ENCODE measurements at places on chromosomes 1 and 21.

- DNase-seq: no peak
Observed at GRCh38 chr1:64082459-64082858, 121.0 kb upstream of the UBE2U start.

DNA sequence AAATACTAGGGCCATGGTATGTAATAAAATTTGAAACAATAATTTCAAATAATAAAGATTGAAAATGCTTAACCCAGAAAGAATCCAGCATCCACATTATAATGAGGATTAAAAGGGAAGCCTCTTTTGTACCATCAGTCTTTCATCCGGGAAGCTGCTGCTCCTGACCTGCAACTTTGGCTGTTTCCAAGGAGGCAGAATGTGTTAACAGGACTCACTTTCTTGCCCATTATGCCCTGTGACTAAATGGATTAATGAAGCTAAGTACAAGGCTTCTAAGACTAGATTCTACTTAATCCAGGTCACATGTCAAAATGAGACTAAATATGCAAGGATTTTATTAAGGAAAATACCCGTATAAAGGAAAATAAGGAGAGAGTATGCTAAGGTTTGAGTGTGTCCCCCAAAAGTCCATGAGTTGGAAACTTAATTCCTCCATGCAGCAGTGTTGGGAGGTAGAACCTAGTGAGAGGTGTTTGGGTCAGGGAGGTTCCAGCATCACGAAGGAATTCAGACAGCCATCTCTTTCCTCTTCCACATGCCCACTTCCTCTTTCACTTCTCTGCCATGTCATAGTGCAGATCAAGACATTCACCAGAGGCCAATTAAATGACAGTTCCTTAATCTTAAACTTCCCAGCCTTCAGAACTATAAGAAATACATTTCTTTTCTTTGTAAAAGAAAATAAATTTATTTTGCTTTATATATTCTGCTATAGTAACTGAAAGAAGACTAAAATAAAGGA lies 27.7 kb downstream of the FMO2 start:
- DNase-seq: no peak

- DNase-seq: no peak
Observed at GRCh38 chr1:156106624-156107488, 7.7 kb upstream of the LMNA start.

GRCh38 chr1:36573445-36573844 lies 90.7 kb upstream of the CSF3R start:
- no peak for DNase-seq

DNA sequence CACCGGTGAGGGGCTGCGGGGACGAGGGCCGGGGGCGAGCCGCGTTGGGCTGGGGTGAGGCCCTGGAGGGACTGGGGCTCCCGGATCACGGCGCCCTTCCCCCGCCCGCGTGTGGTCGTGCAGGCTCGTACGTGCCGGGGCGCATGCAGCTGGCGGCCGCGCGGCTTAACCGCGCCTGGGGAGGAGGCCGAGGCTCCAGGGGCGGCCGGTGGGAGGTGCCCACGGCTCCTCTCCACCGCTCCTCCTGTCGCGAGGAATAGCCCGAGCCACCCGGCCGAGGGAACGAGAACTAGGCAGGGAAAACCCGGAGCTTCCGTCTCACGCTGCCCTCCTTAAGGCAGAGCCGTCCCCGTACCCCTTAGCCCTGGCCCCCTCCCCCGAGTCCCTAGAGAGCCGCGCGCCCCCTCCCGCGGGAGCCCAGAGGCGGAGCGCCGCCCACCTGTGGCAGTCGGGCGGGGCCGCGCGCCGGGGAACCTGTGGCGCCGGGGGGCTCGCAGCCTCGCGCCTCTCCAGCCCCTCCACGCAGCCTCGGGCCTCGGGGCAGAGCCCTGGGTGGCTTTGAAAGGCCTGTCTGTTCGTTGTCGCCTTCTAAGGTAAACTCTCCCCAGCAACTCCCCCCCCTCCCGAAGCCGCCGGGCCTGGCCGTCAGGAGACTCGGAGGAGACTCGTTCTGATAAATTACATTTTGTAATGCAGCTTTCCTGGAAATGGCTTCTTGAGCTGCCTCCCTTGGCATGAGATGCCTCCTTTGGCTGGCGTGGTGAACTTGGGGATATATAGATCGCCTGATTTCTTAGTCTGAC lies 746 bp downstream of the AK4 start:
- peak; percentile 7 for DNase-seq

DNA sequence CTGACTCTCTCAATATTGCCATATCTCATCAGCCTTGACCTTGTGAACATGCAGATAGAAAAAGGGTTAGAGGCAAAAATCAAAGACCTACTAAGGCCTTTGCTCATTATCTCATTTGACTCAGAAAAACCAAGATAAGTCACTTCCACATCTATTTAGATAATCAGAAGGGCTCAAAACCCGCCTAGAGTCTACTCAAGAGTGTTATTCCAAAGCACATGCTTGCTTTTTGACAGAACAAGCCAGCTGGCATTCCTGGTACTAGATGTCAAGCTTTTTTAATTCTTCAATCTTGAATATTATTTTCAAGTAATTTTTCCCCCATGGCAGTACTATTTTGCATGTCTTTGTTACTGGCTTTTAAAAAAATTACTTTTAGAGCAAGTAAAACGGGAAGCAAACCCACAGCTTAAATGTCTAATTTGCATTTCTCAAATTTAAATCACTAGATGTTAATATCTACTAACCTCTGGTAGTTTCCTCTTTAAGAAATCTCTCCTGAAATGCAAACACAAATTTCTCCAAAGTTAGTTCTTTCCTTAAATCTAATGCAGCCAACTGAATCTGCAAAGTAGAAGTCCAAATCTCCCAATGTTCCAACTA lies 51.5 kb downstream of the APP start:
- no peak for DNase-seq

DNA sequence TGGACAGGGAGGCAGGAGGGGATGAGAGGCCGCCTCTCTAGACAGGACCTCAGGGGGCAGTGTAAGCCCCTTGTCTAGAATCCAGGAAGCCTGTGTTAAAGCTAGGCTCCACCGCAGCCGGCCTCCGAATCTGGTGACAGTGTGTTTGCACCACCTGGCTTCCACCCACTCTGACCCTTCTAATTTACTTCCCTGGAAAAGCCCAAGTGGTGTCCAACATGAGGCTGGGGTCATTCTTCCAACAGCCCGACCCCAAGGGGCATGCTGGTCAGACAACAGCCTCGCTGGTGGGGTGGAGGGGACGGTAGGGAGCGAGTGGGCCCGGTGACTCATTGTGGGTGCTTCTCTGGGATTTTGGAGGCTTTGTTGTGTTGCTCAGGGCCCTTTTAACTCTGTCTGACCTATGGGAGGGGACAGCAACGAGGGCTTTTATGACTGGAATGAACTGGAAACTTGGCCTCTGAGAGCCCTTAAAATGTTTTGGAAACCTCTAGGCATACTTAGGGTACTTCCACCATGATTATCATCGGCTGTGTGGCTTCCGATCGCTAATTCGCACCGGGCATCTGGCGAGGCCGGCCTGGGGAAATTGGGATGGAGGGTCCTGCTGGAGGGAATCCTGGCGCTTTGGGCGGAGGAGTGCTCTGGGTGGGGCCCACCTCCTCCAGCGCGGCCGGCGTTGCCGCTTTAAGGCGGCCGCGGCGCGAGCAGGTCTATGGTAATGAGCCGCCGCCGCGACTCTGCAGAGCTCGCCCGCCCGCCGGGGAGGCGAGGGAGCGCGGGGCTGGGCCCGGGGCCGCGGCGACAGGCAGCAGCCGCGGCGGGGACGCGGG lies at the start of gene CELSR2:
Gene CELSR2 (plus strand): TSS at position 743 of the 833 bp plus-strand sequence. CDS start 541 bp downstream, outside the sequence.
- peak; percentile 44 for DNase-seq

DNA sequence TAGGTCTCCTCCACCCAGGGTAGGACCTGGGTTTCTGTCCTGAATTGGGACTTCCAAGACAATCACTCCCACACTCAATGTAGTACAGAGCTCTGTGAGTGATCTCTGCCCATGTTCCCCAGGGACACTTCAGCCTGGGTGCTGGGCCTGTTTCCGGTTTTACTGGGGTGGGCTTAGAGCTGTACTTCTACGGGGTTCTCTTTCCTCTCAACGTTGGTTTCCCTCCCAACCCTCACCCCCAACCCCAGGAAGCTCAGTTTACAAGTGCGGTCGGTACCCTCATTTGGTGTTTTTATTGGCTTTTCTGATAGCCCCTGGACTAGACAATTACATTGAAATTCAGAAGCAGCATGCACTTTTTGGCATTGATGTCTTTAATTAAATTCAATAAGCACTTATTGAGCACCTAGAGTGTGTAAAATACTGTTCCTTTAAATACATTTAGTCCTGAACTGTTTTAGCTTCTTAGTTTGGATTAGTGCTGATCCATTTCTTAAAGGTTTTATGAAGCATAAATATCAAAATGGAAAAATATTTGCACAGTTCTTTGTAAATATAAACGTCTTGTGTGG lies 542 bp upstream of the XPR1 start:
- DNase-seq: no peak

GRCh38 chr1:43547538-43548072 lies 16.9 kb downstream of the PTPRF start:
- DNase-seq: no peak

- no peak for DNase-seq
Observed at GRCh38 chr1:59819566-59820438, 5.1 kb downstream of the HOOK1 start.

DNA sequence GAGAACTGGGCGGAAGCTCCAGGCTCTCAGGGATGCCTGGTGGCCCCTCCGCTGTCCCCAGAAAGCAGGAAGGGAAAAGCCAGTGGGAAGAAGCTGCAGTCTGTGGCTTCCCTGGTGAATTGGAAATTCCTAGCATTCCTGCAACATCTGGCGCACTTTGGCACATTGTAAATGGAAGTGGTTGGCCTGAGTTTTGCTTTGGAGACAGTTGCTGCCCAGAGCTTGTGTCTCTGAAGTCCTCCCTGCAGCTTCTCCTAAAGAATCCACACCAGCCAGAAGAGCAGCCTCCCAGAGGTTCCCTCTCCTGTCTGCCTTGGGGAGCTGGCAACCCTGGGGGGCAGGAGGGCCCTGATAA lies 48.2 kb downstream of the ARHGEF10L start:
- DNase-seq: no peak

- no peak for DNase-seq
Observed at GRCh38 chr1:68372487-68372886, 77.3 kb downstream of the RPE65 start.

DNA sequence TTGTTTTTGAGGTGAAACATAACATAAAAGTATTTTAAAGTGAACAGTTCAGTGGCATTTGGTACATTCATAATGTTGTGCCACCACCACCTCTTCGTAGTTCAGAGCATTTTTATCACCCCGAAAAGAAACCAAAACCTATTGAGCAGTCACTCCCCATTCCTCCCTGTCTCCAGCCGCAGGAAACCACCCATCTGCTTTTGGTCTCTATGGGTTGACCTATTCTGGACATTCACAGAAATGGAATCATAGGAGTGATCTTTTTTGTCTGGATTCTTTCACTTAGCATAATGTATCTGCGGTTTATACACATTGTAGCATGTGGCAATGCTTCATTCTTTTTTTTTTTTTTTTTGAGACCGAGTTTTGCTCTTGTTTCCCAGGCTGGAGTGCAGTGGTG lies 141.2 kb downstream of the VPS13D start:
- DNase-seq: no peak

DNA sequence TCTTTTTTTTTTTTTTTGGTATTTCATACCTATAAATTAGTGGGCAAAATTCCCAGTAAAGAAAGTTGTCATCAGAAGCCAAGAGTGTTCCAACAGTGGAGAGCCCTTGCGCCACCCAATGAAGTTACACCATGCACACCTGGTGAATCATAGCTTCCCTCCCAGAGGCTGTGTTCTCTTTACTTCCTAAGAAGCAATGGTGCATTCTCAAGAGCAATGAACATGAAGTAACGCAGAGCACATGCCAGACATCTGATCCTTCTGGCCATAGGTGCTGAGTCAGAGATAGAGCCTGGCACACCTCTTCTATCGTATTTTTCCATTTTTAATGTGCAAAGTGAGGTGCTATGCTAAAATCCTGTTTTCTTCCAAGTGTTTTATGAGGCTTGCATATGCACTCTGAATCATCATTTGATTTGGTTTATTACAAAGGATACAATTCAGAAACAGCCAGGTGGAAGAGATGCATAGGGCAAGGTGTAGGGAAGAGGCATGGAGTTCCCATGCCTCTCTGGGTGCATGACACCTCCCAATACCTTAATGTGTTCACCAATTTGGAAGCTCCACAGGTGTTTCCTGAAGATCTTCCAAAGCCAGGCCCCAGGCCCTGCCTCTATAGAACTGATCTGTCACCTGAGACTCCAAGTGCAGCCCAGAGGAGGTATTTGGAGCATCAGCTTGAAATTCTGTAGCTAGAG lies 408.0 kb downstream of the SIPA1L2 start:
- no peak for DNase-seq

GRCh38 chr1:205575294-205575885 lies 56.4 kb downstream of the ELK4 start:
- DNase-seq: no peak

DNA sequence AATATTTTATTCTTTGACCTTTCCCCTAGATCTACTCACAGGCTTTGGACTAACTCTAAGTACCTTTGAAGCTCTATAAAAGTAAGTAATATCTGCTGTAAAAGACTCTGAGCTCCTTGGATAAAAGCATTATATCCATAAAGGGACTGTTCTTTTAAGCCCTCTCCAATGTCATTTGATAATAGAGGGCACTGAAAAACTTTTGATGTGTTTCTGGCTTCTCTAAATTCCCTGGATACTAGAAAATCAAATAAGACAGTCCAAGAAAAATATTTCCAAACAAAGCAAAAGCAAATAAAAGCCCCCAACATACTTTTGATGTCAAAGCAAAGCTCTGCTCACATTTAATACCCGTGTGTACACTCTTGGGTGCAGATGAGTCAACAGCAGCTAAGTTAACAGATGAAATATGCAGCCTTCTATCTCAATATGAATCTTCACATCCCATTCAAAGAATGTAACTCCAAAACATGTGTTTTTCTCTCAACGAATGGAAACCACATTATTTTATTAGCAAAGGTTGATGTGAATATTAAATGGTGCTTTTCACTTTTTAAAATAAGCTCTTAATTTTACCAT lies 230.3 kb downstream of the CENPF start:
- no peak for DNase-seq

DNA sequence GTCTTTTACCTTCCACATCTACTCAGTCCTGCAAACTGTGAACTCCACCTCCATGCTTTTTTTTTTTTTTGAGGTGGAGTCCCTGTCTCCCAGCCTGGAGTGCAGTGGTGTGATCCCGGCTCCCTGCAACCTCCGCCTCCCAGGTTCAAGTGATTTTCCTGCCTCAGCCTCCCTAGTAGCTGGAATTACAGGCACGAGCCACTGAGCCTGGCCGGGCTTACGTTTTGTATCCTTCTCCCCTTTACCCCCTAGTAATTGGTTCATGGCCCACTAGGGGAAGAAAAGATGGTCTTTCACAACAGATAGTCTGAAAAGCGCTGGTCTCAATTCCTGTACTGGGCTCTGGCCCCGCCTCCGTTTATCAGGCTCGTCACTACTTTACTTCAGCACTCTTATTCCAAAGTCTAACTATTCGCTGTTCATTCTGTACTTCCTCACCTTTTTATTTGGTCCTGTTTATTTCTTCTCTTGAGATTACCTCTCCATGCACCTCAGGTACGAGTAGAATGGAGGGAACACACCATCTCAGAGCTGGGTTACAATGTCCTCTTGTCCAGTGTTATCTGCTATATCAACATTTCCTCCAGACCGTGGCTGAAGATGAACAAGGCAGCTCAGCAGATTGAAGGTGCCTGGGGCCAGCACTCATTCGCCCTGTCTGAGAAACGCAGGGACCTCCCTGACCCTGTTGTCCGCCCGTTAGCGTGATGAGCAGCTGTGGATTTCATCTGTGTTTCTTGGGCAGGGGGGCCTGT lies 16.2 kb downstream of the CNST start:
- DNase-seq: no peak
